ENCODE measurements at places on chromosomes 5 and 9.

DNA sequence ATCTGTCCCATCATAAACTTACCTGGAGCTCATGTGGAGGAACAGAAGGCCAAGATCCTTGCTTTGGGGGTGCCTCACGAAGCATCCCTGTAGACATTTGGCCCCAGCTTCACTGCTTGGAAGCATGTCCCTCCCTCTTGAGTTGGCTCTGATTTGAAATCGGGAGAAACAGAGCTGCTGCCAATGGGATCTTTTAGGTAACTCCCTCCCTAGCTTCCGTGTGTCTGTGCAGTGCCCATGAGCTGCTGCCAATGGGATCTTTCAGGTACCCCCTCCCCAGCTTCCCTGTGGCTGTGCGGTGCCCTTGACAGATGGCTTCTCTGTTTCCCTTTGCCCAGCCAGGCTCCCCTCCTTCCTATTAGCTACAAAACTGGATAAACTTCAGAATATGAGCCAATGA lies 178.0 kb downstream of the NR3C1 start:
- DNase-seq = no peak

DNA sequence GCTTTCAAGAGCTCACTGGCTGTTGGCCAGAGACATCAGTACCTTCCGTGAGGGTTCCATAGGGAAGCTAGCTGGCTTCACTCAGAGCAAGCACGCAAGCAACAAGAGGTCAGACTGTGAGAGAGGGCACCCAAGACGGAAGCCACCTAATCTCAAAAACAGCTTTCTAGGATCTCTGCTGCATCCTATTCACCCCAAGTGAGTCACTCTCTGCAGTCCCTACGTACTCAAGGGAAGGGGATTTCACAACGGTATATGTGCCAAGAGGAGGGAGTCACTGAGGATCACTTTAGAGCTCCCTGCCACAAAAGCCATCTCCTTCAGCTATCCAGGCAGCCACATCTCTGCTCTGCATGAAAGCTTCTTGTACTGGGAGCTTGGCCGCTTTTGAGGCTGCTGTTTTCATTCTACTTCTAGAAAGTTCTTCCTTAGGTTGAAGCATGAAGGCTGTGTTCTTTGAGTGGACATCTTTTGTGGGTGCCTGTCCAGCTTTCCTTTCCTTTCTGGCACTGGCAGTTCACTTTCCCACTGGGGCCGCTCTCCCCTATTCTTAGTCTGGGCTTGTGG lies 249.5 kb downstream of the MAN2A1 start:
- no peak for DNase-seq

- no peak for DNase-seq
Measured at GRCh38 chr9:78900500-78900899, 603.6 kb downstream of the PSAT1 start.

GRCh38 chr5:159734366-159734765 lies 181.9 kb upstream of the ADRA1B start:
- DNase-seq = no peak

DNA sequence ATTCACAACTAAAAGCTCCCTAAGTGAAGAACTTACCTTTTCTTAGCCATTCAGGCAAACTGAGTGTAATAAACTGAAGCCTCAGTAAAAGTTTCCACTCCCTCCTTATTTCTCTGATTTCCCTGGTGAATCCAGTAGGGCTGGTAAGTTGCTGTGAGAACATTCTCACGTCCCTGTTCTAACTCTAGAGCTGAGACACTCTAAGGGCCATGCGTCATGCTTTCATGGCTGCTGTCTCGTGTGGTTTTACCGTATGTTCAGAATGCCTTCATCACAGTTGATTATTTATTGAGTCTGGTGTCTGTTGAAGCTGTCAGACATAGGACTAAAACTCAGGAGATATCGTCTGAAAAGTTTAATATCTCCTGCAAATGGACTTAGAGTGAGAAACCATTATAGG lies 1.3 kb downstream of the OR2S2 start:
- DNase-seq = no peak

DNA sequence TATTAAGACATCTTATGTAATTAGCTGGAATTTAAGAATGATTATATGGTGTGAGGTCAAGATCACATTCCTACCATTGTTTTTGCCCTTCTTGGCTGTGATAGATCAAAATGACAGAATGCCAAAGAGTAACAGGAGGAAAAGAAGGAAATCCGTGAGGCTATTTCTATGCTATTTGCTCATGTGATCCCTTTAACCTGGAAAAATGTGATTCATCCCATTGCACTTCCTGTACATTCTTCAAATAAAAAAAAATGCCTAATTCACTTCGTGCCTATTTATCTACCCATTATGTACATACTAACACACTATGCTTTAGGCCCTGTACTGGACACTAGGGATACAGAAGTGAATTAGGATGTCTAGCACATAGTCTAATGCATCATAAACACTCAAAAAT lies 154.1 kb upstream of the PAPPA start:
- DNase-seq = no peak

DNA sequence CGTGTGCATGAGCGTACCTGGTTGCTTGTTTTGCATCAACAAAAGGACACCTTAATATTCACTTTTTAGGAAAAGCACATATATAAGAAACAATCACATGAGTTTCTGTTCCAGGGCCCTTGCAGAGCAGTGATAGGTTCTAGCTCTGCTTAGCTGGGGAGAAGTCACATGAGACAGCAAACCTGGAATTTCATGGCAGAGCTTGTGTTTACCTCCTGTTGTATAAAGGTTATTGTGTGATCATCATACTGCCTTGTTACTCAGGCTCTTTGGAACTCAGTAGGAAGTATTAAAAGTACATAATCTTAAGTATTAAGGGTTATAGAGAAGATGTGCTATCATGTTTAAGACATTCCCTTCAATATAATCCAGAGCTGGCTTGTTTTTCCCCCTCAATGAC lies 18.0 kb upstream of the VLDLR start:
- DNase-seq = no peak

DNA sequence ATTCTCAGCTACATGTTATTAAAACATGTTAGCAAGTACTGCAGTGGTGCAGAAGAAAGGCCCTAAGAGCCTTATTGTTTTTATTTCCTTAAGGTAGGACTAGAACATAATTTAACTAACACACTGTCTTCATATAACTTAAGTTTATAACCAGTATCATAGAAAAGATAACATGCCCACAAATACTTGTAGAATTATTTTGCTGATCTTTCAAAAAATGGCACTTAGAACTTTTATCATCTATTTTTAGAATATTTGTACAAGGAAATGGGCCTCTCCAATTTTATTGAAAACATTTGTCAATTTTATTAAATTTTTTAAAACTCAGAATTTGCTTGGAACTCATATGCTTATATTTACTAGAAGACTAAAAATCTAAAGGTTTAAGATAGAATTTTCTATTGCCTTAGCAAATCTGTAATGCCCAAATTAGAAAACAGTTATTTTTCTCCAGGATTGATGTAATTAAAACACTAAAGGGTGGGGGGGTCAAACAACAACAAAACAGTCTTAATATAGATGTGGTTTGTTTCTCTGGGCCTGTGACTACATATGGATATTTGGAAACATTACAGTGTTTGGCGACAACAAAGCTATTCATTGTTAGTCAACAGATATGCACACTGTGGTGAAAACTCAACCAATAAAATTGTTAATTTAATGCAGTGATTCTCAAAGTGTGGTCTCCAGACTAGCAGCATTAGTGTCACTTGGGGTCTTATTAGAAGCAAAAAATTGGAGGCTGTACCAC lies 360.4 kb downstream of the PDE4D start:
- no peak for DNase-seq

- no peak for DNase-seq
Measured at GRCh38 chr5:140324617-140325241, 21.7 kb downstream of the HBEGF start.

DNA sequence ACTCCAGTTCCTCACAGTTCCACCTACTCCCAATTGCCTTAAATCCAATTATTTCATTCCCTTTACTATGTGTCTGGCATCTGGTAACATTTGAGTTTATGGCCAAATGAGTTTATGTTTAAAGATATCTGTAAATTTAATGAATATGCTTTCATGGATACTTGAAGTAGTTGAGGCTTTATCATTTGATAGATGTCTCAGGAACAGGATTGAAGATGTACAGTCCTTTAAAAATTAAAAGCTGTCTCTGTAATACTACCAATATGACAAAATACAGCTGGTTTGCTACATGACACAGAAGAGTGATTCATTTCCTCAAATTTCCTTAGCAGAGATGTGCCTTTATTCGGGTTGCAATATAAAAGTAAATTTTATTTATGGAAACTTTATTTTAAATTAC lies 2326.0 kb upstream of the ACO1 start:
- no peak for DNase-seq

DNA sequence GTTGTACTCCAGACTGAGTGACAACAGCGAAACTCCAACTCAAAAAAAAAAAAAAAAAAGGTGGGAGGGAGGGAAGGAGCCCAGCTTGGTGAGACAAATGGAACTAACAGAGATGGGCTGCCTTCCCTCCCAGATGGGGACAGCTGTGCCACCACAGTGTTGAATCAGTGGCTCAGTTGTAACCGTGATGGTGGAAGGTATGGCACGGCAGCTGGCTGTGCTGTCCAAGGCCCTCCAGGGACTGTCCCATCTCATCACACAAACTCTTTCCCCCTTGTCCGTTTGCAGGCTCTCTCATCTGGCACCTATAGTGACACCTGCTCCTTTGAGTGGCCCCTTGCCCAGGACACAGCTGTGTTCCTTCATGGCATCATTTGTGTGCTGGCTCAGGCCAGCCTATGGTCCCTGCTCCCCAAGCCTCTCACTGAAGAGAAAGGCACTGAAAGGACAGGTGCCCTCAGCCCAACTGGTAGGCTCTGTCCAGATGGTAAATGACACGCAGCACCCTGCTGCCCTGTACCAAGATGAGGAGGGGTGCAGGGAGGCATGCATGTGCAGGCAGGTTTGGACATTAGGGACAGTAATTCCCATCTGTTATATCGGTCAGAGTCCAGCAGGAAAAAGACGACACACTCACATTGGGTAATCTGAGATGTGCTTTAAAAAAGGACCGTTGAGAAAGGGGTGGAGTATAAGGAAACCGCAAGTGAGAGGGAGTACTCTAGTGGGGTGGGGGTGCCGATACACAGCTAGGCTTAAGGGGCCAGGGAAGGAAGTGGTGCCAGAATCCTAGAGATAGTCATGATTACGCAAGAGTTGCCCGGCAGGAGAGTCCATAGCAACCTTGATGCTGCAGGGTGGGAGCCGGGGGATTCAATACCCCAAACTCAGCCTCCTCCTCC lies 4.3 kb downstream of the SMIM33 start:
- DNase-seq = no peak

Data from ecto neural progenitor cell (in vitro differentiated cells).